ENCODE measurements at places on chromosomes 7 and 10.

DNA sequence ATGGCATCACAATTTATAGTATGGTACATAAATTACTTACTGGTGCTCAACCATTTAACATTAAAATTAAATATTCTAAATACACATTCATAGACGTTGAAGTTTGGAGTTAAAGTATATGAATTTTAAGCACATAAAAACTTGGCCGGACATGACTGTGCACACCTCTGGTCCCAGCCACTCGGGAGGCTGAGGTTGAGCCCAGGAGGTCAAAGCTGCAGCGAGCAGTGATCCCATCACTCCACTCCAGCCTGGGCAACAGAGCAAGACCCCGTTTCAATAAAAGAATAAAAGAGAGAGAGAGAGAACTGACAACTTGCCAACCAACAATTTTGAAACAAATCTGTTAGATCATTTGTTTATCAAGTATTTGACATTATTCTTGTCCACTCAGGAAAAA, 943.3 kb upstream of the KCND2 start:
- no peak for DNase-seq

DNA sequence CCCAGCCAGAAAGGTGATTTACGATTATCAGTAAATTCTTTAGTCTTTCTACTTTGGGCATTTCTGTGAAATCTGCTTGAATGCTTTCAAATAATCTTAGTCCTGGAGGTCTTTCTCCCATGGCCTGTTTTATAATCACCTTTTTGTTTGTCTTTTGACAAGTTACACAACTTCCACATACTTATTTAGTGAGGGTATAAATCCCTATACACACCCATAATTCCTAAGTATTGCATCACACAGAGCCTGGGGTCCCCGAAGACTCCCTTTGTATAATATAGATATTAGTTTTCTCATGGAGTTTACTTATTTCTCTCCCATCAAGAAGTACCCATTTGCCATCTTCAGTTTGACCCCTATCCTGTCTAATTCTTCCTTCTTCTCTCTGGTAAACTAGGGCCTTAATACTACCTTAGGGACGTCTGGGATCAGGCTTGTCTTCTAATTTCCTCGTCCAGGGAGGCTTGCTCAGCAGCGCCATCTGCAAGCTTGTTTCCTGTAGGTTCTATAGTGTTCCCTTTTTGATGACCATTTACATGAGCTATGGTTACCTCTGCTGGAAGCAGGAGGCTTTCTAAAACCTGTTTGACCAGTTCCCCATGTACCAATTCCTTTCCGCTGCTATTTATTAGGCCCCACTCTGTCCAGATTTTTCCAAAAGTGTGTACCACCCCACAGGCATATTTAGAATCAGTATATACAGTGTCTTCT, 8.1 kb downstream of the DNAH11 start:
- no peak for DNase-seq

DNA sequence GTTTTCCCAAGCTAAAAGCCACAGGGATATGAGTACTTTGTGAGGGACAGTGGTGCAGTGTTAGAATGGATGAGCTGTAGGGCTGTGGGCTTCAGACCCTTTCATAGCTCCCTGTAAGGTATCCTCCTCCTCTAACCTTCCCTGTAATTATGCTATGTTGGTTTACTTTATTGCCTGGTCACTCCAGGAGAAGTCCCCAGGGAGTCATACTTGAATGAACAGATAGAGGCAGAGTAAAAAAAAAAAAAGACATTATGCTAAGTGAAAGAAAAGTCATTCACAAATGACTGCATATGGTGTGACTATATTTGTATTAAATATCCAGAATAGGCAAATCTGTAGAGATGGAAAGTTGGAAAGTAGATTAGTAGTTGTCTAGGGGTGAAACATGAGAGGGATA, 434.4 kb downstream of the AUTS2 start:
- DNase-seq = no peak

DNA sequence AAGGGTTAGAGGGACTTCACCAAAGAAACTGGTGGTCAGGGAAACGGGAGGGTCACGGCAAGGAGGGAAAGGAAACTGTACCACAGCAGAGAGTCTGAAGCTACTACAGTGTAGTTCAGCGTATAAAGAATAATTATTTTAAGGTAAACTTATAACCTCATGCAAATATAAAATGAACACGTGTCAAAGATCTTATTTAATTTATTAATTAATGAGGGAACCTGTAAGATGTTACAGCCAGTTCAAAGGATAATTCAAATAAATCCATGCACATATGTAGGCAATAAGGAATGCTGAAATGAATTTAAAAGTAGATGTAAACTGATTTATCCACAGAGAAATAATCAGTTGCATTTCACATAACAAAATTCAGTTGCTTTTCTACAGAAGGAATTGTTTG, 49.4 kb upstream of the ATRNL1 start:
- no peak for DNase-seq

DNA sequence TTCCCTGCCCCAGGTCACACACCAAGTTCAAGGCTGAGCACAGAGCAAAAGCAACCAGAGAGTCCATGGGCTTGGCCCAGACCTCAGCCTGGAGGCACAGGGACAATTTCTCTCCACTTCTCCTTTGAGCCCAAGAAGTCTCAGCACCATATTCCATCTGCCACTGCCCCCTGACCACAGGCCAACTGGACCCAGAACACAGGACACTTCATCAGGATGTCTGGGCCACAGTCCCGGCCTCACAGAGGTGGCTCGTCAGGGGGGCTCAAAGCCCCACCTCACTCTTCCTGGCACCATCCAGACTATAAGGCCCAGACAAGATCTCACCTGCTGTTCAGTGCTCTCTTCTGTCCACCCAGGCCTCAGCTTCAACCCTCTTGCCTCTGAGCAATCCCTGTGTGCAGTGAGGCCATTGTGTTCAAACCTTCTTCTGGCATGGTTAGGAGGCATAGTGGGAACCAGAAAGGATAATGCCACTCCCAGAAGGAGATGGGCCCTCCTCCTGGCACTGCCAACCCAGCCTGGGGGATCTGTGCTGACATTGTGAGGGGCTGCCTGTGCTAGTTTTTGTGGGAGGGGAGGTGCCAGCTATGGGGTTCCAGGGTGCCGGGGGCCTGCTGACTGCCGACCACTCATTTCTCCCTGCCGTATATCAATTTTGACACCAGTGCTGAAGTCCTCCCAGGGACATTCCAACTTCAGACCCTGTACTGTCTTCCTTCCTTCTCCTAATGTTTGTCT, 49.7 kb upstream of the ANTXRL start:
- DNase-seq = no peak

GRCh38 chr10:6530966-6531365, 49.1 kb downstream of the PRKCQ start:
- no peak for DNase-seq

- DNase-seq = no peak
Measured at GRCh38 chr10:124706462-124707143, 37.6 kb downstream of the FAM53B start.
